Activated T-helper 1 cell treated with anti-CD3 and anti-CD28 coated beads, Interleukin-12 subunit alpha, Interleukin-12 subunit beta, Interleukin-2, Interleukin-4 antibody, amounts not matched to agents 30 ng/mL and 10 ng/mL and 1 ng/mL, durations not matched to agents 14 hours and 24 hours and 36 hours (primary cell): ENCODE measurements at places on chromosomes 1 and 21. TPM values are rescaled to one million over a fixed set of nuclear protein-coding genes. Genes with fewer than 3 reads are reported as not detected.

DNA sequence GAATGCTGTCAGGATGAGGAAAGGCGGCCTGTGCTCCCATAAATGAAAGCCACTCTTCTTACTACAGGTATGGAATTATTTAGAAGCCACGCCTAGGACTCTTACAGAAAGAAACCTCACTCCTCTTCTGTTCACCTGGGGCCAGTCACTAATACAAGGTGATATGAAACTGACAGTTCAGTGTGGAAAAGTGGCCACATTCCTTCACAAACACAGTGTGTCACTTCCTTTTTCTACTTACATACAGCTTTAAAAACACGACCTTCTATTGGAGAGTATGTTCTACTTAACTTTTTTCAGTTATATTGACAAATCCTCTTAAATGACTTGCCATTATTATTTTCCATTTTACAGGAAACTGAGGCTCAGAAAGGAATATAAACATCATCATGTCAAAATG, 163.1 kb downstream of the PCNX2 start:
- no peak for DNase-seq
- peaks cover 5% of the 10 kb centered on the region for H3K4me1 ChIP-seq
- H3K4me3 ChIP-seq, result no peak overlapping the region
- no peak overlapping the region for H3K27ac ChIP-seq
- peaks cover 42% of the 10 kb centered on the region for H3K36me3 ChIP-seq

Gene KCNJ10
- not detected in 2 replicates for total RNA-seq

GRCh38 chr1:24410750-24411149, 2.8 kb downstream of the STPG1 start:
- no peak for DNase-seq
- no peak overlapping the region for H3K27ac ChIP-seq
- peaks cover 17% of the 10 kb centered on the region for H3K4me1 ChIP-seq
- peaks cover 1% of the 10 kb centered on the region for H3K27me3 ChIP-seq

- peak overlapping the region; percentile 63 for H3K4me3 ChIP-seq
- peaks cover 57% of the 10 kb centered on the region for H3K36me3 ChIP-seq
- no peaks in the 10 kb centered on the region for H3K27me3 ChIP-seq
- peak overlapping the region; percentile 89 for H3K27ac ChIP-seq
These were observed 22.2 kb downstream of the SLC2A1 start for GRCh38 chr1:42936309-42937078.

- H3K27me3 ChIP-seq, result no peaks in the 10 kb centered on the region
- DNase-seq, result peak; percentile 34
- peaks cover 6% of the 10 kb centered on the region for H3K36me3 ChIP-seq
These were observed 53.4 kb downstream of the TOMM20 start for GRCh38 chr1:235075048-235075776.

GRCh38 chr1:196449460-196449859, 158.8 kb downstream of the KCNT2 start:
- H3K36me3 ChIP-seq, result no peaks in the 10 kb centered on the region
- H3K4me3 ChIP-seq, result no peak overlapping the region
- no peak for DNase-seq
- H3K27ac ChIP-seq, result no peak overlapping the region

DNA sequence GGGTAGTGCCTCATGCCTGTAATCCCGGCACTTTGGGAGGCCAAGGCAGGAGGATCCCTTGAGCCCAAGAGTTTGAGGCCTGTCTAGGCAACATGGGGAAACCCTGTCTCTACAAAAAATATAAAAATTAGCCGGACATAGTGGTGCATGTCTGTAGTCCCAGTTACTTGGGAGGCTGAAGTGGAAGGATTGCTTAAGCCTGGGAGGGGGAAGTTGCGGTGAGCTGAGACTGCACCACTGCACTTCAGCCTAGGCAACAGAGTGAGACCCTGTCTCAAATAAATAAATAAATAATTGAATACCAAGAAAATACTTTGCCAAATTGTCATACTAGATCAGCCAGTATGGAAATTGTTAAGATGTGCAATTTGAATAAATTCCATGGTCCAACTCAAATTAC, 5.9 kb upstream of the RBBP5 start:
- H3K27ac ChIP-seq, result no peak overlapping the region
- H3K4me1 ChIP-seq, result peaks cover 3% of the 10 kb centered on the region
- DNase-seq, result no peak
- no peak overlapping the region for H3K4me3 ChIP-seq

Gene KCNT2
- total RNA-seq, result not detected in 2 replicates

DNA sequence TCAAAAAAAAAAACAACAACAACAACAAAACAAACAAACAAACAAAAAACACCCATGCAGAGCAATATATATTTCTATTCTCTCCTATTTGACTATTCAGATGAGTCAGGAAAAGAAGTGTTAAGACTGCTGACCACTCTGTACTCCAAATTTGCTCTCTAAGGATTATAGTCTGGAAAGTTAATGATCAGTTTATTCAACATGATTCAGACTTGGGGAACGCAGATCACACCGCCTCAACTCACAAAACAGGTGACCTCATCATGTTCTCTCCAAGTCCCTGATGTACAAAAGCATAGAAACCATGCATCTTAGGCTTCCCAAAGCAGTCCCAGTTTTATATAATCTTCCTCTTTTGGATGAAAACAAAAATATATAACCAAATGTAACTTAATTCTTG, 51.9 kb upstream of the PRRC2C start:
- peaks cover 16% of the 10 kb centered on the region for H3K4me1 ChIP-seq
- no peak overlapping the region for H3K27ac ChIP-seq
- DNase-seq, result no peak
- H3K36me3 ChIP-seq, result no peaks in the 10 kb centered on the region

Gene CCDC17
- total RNA-seq, result 2.5 and 2.8 TPM in 2 replicates

Gene RGS13
- not detected in 2 replicates for total RNA-seq

- H3K27me3 ChIP-seq, result no peaks in the 10 kb centered on the region
- H3K27ac ChIP-seq, result no peak overlapping the region
- no peaks in the 10 kb centered on the region for H3K36me3 ChIP-seq
- H3K4me1 ChIP-seq, result peaks cover 12% of the 10 kb centered on the region
- no peak for DNase-seq
These were observed 72.9 kb downstream of the IVNS1ABP start for GRCh38 chr1:185244015-185244747.

DNA sequence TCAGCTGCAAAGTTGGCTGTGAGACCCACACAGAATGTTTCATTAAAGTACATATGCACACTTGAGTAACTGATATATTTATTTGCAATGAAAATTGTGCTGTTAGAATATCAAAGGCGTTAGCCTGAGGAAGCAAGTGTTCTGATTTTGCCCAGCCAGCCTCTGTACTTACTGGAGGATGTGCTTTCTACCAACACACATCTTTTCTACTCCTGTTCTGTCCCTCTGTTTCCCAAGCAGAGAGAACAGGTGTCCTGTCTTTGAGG, 31.4 kb downstream of the ELAVL4 start:
- no peak overlapping the region for H3K4me3 ChIP-seq
- H3K27me3 ChIP-seq, result peaks cover 2% of the 10 kb centered on the region
- no peak for DNase-seq
- H3K4me1 ChIP-seq, result no peaks in the 10 kb centered on the region
- no peak overlapping the region for H3K27ac ChIP-seq

- H3K27me3 ChIP-seq, result no peaks in the 10 kb centered on the region
- peak overlapping the region; percentile 12 for H3K4me3 ChIP-seq
- no peak for DNase-seq
- peaks cover 41% of the 10 kb centered on the region for H3K36me3 ChIP-seq
- H3K27ac ChIP-seq, result peak overlapping the region; percentile 72
These were observed 32.4 kb upstream of the PPP1R15B start for GRCh38 chr1:204443871-204444581.

Gene AMY2A
- total RNA-seq, result not detected in 2 replicates

DNA sequence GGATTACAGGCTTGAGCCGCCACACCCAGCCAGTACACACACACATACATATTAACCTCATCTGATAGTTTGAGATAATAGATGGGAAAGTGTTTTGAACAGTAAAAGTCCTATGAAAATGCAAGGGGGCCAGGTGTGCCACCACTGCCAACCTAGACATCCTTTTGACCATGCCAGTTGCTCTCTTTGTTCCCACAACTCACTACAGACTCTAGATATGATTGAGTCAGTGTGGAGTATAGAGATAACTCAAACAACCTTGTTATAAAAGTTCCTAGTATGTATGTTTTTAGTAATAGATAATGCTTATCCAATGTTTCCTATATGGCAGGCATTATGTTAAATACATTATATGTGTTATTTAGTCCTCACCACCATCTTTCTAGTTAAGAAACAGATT, 72.7 kb upstream of the JAK1 start:
- H3K4me1 ChIP-seq, result peaks cover 14% of the 10 kb centered on the region
- no peaks in the 10 kb centered on the region for H3K36me3 ChIP-seq
- H3K27ac ChIP-seq, result no peak overlapping the region
- no peak for DNase-seq
